D721Med (cell line): ENCODE measurements at places on chromosomes 16 and 17.

DNA sequence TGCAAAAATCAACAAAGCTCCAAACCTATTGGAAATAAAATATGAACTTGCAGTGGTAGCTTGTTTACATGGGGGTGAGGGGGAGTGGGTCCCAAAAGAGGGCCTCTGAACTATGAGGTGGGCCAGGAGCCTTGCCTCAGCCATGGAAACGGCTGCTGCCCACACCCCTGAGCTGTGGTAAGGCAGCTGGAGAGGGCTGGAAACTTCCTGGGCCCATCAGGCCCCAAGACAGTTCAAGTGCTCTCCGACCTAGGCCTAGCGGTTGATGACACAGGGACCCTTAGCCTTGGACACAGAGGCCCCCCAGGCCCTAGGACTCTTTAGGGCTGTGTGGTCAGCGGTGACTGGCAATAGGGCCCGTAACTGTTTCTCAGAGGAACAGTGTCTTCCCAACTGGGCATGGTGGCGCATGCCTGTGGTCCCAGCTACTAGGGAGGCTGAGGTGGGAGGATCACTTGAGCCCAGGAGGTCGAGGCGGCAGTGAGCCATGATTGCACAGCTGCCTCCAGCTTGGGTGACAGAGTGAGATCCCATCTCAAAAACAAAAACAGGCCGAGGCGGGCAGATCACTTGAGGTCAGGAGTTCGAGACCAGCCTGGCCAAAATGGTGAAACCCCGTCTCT, 18.3 kb downstream of the UNC13D start:
- no peak for DNase-seq

GRCh38 chr16:47236716-47237115, 93.0 kb upstream of the NETO2 start:
- no peak for DNase-seq

DNA sequence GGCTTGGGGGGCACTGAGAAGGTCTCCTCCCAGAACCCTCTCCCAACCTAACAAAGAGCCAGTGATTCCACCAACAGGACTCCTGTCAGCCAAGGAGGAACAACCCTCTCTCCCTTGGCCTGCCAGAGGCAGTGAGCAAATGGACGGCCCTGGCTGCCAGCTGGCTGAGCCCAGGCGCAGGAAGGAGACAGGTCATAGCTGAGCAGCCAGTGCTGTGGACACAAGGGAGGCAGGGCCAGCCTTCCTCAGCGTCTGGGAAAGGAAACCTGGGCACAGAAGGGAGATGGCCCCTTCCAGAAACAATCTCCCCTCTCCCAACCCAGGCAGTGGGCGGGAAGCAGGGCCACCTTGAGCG, 2.1 kb downstream of the MPO start:
- no peak for DNase-seq

- DNase-seq = no peak
These were observed 4.2 kb downstream of the SHISA6 start for GRCh38 chr17:11245187-11245586.

- no peak for DNase-seq
These were observed 201.8 kb upstream of the CDH5 start for GRCh38 chr16:66164581-66165247.

- DNase-seq = no peak
These were observed 2.8 kb downstream of the MED13 start for GRCh38 chr17:62062302-62062701.

DNA sequence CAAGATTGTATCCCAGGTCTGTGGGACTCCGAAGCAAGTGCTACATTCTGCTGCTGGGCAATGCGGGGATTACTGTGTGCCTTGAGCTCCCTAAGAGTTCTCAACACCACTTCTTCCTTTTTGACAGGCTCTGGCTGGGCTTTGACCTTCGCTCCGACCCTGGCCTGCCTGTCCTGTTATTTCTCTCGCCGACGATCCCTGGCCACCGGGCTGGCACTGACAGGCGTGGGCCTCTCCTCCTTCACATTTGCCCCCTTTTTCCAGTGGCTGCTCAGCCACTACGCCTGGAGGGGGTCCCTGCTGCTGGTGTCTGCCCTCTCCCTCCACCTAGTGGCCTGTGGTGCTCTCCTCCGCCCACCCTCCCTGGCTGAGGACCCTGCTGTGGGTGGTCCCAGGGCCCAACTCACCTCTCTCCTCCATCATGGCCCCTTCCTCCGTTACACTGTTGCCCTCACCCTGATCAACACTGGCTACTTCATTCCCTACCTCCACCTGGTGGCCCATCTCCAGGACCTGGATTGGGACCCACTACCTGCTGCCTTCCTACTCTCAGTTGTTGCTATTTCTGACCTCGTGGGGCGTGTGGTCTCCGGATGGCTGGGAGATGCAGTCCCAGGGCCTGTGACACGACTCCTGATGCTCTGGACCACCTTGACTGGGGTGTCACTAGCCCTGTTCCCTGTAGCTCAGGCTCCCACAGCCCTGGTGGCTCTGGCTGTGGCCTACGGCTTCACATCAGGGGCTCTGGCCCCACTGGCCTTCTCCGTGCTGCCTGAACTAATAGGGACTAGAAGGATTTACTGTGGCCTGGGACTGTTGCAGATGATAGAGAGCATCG, 2.4 kb downstream of the SLC16A13 start:
- DNase-seq = no peak

- no peak for DNase-seq
These were observed 9.2 kb downstream of the DYNC1LI2 start for GRCh38 chr16:66741950-66742808.

DNA sequence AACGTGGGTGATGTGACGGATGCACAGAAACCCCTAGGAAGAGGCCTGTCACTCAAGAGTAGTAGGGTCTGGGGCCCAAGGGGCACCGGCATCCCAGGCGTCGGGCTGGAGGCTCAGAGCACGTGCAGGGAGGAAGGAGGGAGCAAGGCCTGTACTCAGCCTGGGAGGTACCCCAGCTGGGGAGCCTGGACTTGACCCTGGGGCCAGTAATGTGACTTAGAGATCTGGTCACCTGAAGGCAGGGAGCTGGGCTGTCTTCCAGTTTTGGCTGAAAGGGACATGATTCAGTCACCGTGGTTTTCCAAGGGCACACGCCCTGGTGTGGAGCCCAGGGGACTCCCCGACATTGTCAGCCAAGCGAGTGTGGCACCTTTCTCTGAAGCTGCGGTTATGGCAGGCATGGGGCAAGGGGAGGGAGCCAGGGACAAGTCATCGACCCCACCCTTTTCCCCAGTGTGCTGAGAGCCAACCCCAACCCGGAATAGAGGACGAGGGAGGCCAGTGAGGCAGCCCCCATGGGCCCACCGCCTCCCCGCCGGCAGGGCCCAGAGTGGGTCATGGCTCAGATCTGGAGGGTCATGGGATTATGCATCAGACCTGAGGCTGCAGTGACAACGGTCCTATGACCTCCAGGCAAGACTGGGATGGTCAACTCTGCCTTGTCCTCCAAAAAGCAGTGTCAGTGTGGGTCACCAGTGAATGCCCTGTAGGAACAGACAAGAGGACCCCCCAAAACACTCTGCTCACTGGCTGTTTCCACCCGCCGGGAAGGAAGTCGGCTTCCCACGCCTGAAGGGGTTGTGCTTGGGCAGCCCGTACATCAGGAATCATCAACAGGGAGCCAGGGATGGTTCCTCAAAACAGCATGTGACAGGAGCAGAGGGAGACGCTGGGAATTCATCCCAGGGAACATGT, 41.9 kb downstream of the MEAK7 start:
- DNase-seq = no peak

DNA sequence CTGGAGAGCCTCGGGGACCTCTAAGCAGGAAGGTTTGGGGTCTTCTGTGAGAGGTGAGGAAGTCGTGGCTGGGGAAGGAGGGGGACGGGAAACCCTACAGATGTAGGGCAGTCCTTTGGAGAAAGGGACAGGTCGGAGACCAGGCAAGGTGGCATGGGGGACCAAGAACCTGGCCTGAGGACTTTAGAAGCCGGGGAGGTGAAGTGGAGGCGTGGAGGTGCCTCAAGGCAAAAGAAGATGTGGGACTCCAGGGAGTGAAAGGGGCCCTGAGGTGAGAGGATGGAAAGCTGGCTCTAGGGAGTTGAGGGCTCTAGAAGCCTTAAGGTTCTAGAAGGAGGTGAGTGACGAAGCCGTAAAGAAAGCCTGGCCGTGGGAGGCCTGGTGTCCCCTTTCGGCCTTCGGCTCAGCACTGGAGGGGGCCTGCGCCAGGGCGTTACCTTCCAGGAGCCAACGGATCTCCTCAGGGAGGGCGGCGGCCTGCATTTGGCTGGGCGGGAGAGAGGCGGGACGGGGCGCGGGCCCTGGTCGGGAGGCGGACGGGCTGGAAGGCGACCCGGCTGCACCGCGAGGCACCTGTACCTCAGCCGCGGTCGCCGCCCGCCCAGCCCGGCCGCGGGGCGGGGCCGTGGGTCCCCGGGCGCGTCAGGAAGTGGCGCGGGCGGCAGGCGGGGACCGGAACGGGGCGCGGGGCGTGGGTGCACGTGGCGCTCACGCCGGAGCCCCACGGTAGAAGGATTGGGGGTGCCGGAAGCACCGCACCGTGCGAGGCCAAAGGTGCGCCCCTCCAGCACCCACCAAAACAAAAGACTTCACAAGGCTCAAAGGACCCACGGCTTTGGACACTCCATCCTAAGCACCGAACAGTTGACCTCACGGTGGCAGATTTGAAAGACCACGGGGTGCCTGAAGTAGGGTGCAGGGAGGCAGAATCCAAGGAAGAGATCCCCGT, at the start of gene SKAP1:
Gene SKAP1 (minus strand): TSS at position 577 of the 949 bp plus-strand sequence.
- DNase-seq = no peak

GRCh38 chr16:27195941-27196595, 7.3 kb upstream of the KDM8 start:
- no peak for DNase-seq

- no peak for DNase-seq
These were observed 341.2 kb downstream of the GRIN2A start for GRCh38 chr16:9840761-9841665.

GRCh38 chr17:43695970-43696865, 34.5 kb upstream of the MEOX1 start:
- no peak for DNase-seq

GRCh38 chr16:77823067-77823466, 34.7 kb downstream of the VAT1L start:
- DNase-seq = no peak

DNA sequence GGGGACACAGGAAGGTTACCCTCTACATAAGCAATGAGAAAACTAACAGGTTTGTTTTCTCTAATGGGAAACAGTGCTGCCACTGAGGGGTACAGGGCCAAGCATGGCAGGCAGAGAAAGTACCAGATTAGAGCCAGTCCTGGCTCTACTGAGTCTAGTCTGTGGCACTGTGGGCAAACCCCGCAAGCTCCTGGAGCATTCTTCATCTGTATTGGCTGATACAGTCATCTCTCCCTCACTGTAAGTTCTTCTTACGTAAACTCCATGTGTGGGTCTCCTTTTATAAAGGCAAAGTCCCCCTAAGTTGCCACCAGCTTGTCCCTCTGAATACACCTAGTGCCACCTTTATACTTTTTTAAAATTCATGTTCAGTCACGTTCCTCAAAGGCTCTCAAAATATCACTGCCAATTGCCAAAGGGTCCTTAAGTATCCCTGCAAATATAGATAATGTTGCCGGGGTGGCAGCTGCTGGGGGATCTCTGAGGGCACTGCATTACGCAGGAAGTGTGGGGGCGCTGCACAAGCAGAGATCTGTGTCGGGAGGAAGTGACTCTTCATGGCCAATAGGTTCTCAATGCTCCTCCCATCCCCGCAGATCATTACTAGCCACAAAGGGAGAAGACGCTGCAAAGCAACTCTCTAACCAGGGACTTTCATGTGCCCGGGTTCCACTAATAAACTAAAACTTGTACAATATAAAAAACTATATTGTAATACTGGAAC, 18.8 kb downstream of the XPO6 start:
- DNase-seq = no peak

- DNase-seq = no peak
These were observed 9.1 kb upstream of the COL1A1 start for GRCh38 chr17:50210240-50211225.

DNA sequence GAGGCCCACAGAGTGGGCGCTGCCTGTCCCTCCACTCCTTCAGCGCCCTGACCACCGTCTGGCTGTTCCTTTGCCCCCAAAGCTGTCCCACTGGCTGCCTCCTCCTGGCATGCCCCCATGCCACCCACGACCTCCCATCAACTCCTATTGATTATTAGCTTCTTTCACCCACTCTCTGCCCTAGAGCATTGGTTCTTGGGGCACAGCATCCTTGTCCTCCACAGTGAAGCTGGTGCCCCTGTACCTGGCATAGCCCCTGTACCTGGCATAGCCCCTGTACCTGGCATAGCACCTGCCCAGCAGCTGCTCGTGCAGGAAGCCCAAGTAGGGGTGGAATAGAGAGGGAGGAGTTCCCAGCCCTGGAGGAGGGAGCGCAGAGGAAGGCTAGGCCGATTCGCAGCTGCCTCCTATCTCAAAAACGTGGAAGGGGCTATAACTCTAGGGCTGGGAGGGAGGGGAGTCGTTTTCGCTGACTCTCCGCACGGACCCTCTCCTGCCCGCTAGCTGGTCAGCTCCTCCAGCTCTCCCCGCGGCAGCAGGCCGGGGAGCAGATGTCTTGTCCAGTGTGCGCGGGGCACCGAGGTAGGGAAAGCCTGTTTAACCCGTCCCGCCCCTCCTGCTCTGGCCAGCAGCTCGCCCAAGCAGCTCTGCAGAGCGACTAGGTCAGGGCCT, 5.7 kb upstream of the ACTG1 start:
- no peak for DNase-seq

DNA sequence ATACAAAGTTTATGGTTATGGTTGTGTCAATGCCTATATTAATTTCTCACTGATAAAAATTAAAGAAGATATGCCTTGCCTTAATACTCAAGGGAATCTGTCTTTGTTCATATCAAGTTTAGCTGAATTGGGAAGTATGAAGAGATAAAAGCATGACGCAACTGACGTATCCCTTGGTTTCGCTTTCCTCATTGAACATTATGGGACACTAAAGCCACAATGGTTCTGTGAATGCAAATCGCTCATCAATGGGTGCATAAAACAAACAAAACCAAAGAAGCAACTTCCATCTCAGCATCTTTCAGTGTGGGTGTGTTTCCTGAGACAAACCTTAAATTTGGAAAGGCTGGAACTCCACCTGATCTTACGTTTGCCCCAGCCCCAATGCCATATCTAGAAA, 108.2 kb downstream of the NPIPB5 start:
- DNase-seq = no peak

DNA sequence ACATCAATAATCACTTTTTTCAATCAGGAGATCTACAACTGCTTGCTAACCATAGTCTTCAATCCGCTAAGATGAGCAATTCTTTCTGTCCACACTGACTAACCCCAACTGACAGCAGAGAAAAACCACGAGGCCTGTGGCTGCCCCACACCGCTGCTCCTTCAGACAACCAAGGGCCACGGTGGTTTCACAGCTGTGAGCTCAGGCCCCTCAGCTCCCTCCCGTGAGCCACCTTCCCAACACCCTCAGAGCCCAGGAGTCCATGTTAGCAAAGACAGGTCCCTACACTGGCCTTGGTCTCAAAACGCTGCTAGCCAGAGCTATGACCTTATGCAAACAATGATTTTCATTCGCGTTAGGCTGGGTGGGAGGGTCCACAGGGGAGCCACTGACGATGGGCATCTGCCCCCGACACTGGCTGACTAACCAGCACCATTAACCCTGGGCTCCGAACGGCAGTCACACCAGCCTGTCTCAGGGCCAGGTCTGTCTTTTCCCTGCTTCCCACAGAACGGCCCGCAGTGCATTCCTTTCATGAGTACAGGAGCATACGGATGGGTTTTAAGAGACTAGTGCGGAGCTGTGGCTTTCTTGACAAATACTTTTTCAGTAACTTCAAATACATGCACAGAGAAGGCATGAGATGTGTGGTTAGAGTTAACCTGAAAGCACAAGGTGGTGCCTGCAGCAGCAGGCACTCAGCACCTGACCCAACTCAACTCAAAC, 67.3 kb downstream of the ANKRD11 start:
- no peak for DNase-seq
